CD4-positive, alpha-beta T cell treated with Interleukin-2 at 100 ng/mL for 4 hours (primary cell): ENCODE measurements at places on chromosomes 4 and X.
A peak's percentile ranks its signal among the peaks of the same experiment; 100 is the strongest.

DNA sequence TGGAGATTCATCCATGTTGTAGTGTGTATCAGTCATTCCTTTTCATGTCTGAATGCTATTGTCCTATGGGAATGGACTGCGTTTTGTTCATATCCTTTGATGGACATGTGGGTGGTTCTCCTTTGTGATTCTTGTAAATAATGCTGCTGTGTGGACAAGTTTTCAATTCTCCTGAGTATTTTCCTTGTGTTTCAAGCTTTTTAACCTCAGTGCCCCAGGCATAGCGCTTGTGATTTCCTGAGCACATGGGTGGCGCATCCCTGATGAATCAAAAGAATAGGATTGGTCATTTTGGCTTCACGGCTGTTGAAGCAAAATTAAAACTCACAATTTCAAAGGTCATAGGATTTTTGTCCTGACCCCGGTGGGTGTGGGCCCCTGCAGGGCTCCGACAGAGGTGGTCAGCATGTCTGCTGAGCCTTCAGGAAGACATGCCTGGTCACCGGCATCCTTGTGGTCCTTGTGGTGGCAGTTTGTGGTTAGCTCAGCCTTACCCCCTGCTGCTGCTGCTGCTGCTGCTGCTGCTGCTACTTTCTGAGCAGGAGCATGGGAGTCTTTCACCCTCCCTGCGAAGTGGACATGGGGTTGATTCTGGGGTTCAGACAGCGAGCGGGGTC lies 30.0 kb downstream of the SHROOM2 start:
- DNase-seq: no peak

DNA sequence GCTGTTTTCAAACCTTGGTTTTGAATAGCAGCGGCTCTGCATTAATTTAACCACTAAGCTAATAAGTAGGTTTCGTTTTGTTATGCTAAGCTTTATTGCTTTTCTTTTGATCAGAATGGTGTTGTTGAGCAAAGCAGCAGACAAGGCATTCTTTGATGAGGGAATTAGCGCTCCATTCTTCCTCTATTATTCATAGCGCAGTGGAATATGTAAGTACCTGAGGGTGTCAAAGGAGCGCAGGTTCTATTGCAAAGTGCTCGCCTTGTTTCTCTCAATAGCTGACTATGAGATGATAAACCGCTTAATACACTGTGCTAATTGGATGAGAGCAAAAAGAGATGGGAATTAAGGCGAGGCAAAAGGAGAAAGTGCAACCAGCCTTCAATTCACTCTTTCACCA lies 16.3 kb downstream of the ARX start:
- no peak for DNase-seq

DNA sequence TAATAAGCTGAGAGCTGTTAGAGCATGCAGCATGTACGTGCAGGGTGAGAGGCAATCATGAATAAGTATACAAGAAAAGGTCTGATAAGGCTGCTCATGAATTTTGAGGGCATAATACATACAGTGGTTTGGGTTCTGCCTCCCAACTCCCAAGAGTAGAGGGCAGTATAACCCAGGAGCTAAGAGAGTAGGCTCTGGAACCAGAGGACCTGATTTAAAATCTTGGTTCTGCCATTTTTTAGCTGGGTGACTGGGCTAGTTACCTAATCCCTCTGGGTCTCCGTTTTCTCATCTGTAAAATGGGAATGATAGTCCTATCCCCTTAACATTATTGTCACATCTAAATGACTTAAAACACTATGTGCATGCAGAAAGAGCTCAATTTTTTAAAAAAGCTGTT lies 85.3 kb downstream of the LNX1 start:
- no peak for DNase-seq

- DNase-seq: no peak
These were observed 7.1 kb upstream of the DCUN1D4 start for GRCh38 chr4:51835855-51836254.

DNA sequence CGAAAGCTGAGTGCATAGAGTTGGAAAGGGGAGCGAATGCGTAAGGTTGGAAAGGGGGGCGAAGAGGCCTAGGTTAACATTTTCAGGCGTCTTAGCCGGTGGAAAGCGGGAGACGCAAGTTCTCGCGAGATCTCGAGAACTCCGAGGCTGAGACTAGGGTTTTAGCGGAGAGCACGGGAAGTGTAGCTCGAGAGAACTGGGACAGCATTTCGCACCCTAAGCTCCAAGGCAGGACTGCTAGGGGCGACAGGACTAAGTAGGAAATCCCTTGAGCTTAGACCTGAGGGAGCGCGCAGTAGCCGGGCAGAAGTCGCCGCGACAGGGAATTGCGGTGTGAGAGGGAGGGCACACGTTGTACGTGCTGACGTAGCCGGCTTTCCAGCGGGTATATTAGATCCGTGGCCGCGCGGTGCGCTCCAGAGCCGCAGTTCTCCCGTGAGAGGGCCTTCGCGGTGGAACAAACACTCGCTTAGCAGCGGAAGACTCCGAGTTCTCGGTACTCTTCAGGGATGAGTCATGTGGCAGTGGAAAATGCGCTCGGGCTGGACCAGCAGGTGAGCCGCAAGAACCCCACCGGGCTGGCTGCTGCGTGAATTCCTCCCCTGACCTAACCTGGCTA lies at the start of gene DDX3X:
DDX3X (plus strand) TSS at position 419 of the 619 bp plus-strand sequence; CDS start at position 510, 91 bp downstream.
- DNase-seq: peak; percentile 88

DNA sequence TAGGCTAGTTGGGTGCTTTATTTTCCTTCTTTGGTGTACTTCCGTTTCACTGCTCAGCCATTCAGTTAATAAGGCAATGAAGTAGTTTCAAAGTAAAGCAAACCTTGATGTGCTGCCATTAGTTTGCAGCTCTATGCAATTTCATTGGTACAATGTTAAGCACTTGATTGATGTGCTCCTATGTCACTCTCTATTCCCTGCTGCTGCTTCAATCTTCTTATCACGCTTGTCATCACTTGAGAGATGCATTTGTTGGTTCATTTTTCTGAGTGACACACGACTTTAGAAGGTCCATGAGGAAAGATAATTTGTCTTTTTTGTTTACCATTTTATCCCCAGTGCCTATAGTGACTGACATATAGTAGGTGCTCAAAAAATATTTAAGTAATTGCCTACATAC lies 871.0 kb upstream of the PABPC4L start:
- DNase-seq: no peak

- DNase-seq: no peak
These were observed 287.4 kb downstream of the TECRL start for GRCh38 chr4:64121803-64122202.

- peak; percentile 31 for DNase-seq
These were observed 1.7 kb downstream of the PLAC8 start for GRCh38 chr4:83112678-83113428.

GRCh38 chr4:25970691-25971432 lies 56.8 kb downstream of the SMIM20 start:
- no peak for DNase-seq

DNA sequence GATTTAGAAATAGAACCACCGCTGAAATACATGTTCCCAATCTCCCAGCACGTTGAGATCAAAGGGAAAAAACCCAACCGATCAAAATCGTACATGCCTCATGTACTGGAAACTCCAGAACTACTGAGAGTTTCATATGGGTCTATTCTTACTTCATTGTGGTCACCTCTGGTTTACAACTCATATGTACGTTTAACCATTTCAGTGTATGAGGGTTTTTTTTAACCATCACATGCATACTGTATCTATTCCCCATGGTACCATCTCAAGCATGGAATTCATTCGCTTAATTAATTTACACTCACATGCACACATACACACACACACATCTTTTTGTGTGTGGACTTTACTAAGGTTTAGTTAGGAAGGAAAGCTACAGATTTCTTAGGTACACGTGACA lies 46.0 kb upstream of the CLNK start:
- DNase-seq: no peak

DNA sequence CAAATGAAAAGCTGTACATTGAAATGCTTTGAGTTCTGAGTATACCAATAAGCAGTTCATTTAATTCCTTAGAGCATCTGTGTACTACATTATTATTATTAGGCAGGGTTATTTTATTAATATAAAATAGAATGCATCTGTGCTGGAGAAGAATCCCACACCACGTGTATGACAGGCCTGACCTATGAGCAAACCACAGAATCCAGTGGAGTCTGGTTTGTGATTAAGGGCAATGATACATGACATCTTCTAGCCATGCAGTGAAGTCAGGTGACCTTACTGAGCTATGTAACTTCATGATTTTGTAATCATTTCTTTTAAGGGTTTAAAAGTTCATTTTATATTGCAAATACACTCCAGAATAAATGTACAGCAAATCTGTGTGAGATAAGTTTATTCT lies 1165.0 kb upstream of the TENM3 start:
- no peak for DNase-seq
